IPS DF 6.9 (cell line): ENCODE measurements at places on chromosomes 7 and 10.

DNA sequence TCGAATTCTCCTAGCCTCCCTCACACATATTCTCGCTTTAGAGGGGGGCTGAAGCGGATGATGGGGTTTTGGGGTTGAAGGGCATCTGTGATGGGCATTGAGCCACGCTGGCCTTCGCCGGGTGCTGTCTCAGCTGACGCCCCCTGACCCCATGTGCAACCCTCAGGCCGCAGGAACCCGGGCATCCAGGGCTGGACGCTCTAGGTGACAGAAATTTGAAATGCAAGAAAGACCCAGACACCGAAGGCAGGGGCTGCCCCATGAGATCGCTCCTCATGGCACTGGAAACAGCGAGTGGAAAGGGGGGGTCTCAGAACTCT lies 664 bp upstream of the C10orf88 start:
- no peak for DNase-seq

DNA sequence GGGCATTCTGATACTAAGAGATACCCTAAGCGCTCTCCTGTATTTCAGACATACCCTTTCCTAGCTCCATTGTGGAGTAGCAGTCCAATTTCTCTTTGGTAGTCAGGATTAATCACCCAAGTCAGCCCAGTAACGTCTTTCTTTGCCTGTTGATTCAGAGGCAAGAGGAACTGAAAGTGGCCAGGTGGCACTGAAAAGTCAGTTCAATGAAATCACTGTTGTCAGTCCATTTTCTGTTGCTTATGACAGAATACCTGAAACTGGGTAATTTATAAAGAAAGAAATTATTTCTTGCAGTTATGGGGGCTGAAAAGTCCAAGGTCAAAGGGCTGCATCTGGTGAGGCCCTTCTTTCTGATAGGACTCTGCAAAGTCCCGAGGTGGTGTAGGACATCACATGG lies 40.2 kb downstream of the ANKRD61 start:
- no peak for DNase-seq

DNA sequence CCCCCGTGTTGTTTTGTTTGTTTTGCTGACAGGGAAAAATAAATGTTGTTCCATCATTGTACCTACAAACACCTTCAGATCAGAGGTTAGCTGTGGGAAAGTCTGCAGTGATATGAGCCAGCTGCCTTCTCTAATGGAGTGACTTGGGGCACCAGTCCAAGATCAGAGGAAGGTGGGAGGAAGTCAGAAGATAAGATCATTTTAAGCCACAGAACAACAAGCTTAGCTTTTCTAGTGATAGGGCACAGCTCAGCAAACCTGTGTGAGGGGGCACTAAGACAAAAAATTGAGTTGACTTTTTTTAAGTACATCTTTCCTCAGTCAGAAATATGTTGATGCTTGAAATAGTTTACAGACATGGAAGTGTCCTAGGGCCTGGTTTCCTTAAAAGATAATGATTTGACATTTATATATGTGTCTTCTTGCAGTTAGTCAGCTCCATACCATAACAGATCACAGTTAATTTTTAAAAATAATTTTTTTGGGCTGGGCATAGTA lies 240.3 kb upstream of the KAT6B start:
- DNase-seq, result no peak

DNA sequence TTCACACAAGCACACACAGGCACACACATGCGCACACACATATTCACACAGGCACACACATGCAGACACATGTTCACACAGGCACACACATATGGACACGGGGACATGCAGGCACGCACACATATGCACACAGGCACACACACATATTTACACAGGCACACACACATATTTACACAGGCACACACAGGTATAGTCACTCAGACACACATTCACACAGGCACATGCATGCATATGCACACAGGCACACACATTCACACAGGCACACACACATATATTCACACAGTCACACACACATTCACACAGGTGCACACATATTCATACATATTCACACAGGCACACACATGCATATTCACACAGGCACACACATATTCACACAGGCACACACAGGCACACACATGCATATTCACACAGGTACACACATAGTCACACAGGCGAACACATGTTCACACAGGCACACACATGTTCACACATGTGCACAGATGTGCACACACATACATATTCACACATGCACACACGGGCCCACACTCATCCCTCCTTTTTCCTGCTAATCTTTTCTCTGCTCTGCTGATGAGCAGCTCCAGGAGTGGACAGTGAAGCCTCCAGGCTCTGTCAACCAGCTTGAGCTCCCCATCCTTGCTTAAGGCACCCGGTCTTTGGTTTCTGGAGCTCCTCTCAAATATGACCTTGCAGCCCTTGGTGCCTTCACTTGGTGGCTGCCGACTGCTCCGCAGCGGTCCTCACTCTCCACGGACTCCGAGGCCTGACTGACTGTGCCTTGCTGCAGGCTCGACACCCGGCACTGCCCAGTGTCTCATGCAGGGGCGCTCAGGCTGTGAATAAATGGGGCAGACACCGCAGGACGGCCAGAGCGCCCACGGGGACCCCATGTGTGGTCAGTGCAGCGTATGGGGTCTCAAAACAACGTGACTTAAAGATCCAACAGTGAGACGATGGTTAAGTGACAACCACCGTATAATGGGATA lies 581.2 kb upstream of the MGMT start:
- no peak for DNase-seq

DNA sequence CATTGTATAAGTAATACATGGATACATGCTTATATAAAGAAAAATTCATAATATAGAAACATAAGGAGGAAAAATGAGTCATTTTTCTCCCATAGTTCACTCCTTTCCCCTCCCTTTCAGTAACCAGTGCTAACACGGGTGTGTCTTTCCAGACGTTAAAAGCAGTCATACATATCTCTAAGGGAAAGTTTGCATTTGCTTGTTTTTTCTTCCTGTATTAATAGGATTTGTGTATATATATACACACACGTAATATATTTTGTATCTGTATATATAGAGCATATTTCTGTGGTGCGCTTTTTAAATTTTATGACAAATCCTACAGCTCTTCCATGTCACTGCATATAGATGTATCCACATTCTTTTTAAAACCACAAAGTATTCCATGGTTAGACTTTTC lies 78.8 kb downstream of the RALA start:
- no peak for DNase-seq

DNA sequence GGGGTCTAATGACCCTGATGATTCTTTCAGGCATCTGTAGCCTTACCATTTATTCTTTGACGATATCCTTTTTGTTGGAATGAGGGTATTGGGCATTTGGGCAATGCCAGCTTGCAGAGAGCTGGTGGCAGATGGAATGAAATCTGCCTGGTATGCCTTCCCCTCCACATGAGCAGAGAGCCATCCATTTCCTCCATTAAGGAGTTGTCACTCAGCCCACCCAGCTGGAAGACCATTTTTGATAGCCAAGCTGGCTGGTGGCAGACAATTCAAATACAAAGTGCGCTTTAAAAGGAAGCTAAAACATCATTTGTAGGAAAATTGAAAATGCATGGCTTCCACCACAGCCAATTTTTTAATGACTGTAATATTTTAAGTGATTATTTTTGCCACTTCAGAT lies 240.1 kb upstream of the SLC26A5 start:
- DNase-seq, result no peak

DNA sequence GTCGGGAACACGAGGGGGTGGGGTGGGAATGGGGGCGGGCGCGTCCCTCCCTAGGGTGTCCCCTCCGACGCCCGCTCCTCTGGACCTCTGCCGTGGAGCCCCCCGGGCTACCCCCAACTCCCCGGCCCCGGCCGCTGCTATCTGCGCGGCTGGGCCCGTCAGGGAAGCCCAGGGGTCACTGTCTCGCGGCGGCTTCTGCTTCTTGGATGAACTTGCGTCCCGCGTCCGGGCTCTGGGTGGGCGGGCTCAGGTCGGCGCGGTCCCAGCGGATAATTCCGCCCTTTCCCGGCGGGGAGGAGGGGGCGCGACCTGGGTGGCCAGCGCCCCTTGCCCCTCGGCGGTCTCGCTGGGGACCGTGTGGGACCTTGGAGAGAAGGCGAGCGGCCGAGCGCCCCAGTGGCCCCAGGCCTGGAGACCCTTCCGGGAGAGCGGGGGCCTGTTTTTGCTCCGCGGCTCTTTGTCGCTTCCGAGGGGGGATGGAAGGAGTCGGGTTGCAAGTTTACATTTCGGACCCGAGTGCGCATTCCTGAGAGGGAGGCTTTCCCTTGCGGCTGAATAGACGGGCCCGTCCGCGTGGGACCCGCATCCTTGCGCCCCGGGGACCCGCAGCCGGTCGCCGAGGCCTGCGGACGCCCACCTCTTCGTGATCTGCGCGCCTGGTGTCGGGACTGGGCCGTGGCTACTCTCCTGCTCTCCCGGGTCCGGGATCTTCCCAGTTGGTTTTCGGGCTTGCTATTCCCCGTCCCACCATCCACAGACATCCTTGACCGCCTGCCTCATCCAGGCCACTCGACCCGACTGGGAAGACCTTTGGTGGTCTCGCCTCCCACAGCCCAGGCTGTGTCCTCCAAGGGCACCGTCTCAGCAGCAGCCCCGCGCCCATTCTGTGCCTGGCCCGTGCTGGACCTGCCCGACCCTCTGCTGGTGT lies 812 bp downstream of the DOCK1 start:
- DNase-seq, result no peak

GRCh38 chr7:14842523-14842922 lies 60.0 kb downstream of the DGKB start:
- DNase-seq, result no peak

GRCh38 chr7:101868191-101868950 lies 50.9 kb downstream of the CUX1 start:
- DNase-seq, result no peak

GRCh38 chr10:63667596-63668480 lies 146.6 kb downstream of the REEP3 start:
- DNase-seq, result no peak

GRCh38 chr7:143490717-143491306 lies 13.1 kb downstream of the TAS2R41 start:
- DNase-seq, result no peak

GRCh38 chr10:90321132-90321816 lies 536.6 kb downstream of the HTR7 start:
- no peak for DNase-seq

- DNase-seq, result no peak
Measured at GRCh38 chr10:44154956-44155355, 229.9 kb downstream of the CXCL12 start.

- DNase-seq, result no peak
Measured at GRCh38 chr10:81498011-81498551, 376.9 kb upstream of the NRG3 start.

DNA sequence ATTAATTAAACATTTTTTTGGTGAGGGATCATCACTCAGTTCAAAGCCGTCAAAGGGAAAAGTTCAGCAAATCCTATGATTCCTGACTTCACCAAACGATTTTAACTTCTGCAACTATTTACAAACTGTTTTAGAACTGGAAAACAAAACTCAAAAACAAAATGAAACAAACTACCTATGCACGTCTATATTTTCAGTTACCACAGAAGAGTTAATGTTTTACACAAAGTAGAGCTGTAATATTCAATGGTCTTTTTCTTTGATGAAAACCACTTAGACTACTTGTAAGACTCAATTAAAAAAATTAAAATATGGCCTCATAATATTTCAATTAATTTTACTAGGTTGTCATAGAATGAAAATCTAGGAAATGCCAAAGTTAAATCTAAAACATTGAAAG lies 131.5 kb downstream of the ATE1 start:
- DNase-seq, result no peak
